ENCODE measurements at places on chromosomes 7 and 10.

DNA sequence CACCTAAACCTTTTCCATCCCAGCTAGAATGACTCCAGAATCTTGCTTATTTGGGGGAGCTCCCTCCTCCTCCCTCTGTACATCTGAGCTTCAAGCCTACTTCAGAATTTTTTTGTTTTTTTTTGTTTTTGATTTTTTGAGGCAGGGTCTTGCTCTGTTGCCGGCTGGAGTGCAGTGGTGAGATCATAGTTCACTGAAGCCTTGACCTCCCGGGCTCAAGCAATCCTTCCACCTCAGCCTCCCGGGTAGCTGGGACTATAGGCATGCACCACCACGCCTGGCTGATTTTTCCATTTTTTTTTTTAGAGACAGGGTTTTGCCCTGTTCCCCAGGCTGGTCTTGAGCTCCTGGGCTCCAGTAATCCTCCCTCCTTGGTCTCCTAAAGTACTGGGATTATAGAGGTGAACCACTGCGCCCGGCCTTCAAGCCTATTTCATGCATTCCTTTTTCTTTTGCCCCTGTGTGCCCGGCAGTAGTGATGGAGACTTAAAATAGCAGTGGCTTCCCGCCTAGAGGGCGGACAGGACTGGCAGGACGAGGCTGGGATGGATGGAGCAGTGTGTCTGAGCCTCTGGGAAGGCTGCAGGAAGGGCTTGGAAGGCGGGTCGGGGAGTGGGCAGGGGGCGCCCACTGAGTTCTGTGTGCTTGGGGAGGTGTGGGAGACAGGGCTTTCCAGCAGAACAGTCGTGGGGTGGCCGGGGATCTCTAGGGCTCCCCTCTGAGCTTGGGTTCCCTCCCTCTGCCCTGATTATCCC, 8.8 kb downstream of the CUX1 start:
- no peak for DNase-seq

GRCh38 chr10:122102869-122103525, 114.0 kb downstream of the TACC2 start:
- DNase-seq: no peak

GRCh38 chr10:17644485-17644943, 563 bp downstream of the STAM start:
- peak; percentile 55 for DNase-seq

DNA sequence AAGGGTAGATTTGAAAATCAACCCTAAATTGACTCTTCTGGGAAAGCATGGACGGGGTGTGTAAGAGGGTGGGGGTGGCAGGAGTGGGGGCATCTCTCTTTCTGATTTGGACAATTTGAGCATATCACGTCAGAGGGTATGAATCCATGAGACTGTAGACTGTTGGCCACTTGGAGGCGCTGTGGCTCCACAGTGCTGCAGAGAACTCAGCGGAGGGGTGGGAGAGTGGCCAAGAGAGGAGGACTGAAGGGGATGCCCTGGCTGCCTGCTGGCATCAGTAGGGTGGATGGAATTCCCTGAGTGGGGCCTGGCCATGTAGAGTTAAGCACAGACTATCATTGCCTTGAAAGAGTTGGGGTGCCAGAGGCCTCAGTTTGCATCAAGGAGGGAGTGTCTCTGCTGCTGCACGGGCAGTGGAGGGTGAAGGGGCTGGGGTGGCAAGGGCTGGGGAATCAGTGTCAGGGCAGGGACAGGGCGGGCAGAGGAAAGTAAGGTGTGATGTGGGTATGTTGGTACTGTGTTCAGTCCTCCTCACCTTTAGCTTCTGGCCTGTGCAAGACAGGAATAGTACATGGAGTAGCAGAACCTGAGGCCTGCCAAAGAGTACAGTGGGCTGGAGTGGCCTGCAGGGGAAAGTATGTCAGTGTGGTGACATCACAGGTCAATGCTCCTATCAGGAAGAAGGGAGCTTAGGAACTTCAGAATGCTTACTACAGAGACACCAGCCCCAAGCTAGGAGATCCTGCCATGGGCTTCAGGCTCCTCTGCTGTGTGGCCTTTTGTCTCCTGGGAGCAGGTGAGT, 133.5 kb upstream of the PRSS58 start:
- DNase-seq: peak; percentile 45

DNA sequence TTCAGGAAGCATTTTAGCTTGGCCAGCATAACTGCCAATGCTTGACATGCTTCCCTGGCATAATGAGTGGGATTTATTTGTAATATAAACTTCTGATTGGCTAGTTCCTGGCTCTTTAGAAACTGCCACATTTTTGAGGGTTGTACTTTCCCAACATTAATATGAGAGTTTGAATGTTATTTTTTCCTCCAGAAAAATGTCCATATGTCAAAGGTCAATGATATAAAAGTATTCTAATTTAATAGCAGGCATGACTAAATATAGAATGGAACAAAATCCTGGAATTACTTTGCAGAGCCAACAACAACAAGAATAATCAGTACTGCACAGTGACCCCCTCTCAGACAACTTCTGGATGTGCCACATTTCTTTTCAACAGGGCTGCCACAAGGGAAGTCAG, 352.6 kb downstream of the PRPF18 start:
- no peak for DNase-seq

DNA sequence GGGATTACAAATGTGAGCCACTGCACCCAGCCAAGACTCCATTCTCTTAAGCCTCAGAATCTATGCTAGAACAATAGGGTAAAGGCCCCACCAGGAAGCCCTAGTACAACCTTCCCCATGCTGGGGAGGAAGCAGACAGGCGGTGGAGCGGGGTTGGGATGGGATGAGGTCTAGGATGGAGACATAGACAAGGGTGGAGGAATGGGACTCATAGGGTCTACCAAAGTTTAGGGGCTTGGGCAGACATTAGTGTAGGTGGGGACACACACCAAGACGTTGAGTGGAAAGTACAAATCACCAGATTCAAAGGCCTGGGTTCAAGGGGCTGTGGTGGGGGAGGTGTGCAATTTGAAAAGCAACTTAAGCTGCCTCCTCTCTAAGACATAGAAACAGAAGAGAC, 19.3 kb downstream of the PRSS2 start:
- no peak for DNase-seq

- no peak for DNase-seq
These were observed 569.9 kb upstream of the C7orf33 start for GRCh38 chr7:148020679-148021078.

- DNase-seq: no peak
These were observed 20.2 kb upstream of the MYL7 start for GRCh38 chr7:44161371-44161770.

DNA sequence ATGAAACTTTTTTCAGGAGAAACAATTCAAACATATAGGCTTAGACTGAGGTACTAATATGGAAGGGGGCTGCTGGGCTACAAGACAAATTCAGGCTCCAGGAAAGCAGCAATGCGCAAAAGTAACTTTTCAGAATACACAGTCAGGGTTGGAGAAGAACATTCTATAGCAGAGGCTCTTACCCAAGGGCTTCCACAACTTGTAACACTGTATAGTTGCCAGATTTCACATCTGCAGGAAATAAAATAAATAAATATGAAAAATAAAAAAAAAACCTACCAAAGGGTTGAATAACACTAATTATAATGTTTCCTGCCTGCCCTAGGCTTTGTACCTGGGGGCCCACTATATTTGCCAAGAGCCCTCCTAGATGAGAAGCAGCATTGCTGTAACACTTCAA, 14.3 kb downstream of the MMS19 start:
- DNase-seq: no peak

DNA sequence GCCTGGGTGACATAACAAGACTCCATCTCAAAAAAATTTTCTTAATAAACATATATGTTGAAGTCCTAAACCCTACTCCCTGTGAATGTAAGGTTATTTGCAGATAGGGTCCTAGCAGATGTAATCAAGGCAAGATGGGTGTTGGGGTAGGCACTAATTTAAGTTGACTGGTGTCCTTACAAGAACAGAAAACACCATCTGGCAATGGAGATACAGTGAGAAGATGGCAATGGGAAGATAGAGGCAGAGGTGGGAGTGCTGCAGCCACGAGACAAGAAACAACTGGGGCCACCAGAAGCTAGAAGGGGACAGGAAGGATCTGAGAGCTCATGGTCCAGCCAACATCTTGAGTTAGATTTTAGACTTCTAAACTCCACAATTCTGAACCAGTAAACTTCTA, 606.4 kb downstream of the CNTNAP2 start:
- DNase-seq: no peak

GRCh38 chr10:114024876-114025610, 18.6 kb upstream of the ADRB1 start:
- DNase-seq: peak; percentile 44

DNA sequence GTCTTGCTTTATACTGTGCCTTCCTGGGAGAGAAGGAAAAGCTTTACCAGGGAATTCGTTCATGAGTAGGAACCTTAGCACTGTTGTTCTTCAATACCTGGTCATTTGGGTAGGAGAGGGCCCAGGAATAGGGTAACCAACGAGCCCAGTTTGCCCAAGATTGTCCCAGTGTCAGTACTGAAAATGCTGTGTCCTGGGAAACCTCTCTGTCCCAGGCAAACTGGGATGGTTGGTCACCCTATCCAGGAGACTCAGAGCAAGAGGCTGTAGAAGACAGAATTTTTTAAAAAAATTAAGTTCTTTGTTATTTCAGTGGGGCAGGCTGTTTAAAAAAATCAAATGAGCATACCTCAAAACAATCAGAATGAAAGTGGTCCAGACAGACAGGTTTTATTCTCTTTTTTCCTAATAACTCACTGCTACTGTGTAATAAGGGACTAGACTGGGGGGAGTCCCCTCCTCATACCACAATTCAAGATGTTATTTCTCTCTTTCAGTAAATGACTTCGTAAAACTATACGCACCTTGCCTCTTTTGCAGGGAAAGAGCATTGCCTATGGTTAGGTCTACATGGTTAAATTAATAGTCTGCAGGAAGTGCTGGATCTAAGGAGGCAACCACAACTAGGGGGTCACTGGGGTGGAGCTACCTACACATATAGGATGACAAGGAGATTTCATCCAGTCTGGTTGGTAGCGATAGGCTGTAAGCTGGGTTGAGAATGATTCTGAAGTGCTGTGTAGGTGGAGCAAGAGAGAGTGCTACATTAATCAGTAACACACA, 41.1 kb upstream of the FAM133B start:
- no peak for DNase-seq

DNA sequence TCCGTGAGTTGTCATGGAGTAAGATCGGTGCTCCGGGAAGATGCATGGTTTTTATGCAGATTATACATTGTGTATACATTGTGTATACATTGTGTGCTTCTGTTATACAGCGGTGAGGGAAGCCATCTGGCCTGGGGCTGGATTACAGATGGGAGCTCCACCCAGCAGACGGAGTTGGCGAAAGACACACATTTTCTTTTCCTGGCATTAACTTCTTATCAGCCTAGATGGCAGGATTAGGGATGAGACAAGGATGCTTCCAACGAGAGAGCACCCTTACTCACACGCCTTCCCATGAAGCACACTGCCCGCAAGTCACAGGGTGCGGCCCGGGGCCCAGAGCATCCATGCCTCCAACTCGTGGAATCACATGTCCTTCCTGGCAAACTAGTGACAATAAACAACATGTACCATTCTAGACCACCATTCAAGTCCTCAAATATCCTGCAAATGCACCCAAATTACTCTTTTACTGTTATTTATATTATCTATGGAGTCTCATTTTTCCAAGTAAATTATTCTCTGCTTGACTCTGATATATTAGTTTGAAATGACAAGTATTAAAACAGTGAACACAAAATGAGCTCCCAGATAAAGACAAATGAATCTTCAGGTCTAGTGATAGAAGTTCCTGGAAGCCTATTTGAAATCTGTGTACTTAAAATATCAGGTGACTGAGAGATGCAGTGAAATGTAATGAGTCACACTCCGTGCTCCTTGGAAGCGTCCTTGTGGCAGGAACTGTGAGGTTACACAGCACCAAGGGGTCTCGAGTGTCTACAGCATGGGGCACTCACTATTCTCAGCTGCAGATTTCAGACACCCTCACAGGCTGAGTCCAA, 29.8 kb upstream of the PPP2R2D start:
- no peak for DNase-seq

GRCh38 chr7:152615031-152615741, 60.8 kb downstream of the XRCC2 start:
- peak; percentile 8 for DNase-seq

GRCh38 chr10:113960617-113961181, 83.0 kb upstream of the ADRB1 start:
- DNase-seq: peak; percentile 37
